ENCODE measurements at places on chromosomes 12 and 14.

GRCh38 chr12:39846304-39846703 lies 226.7 kb upstream of the ABCD2 start:
- no peak for DNase-seq

- DNase-seq, result no peak
Measured at GRCh38 chr14:55847766-55848165, 267.8 kb downstream of the KTN1 start.

DNA sequence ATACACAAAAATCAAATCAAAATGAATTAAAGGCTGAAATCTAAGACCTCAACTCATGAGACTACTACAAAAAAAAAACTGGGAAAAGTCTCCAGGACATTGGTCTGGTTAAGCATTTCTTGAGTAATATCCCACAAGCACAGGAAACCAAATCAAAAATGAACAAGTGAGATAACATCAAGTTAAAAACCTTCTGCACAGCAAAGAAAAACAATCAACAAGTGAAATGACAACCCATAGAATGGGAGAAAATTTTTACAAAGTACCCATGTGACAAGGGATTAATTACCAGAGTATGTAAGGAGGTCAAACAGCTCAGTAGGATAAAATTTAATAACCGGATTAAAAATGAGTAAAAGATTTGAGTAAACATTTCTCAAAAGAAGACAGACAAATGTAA lies 338.7 kb downstream of the SLC16A7 start:
- no peak for DNase-seq

DNA sequence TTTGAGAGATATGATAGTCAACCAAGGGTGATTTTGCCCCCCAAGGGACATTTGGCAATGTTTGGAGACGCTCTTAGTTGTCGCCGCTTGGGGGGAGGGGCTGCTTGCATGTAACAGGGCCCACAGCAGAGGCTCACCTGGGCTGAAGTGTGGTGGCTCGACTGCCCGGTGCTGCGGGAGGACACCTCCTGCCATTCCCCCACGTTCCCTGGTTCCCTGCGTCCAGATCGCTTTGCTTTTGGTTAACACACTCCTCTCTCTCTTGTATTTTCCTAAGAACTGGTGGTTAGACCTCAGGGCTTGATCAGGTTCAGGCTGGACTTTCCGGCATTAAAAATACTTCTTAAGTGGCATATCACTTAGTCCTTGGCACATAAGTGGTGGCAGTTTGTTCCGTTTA lies 18.9 kb downstream of the PPP2R5C start:
- no peak for DNase-seq

DNA sequence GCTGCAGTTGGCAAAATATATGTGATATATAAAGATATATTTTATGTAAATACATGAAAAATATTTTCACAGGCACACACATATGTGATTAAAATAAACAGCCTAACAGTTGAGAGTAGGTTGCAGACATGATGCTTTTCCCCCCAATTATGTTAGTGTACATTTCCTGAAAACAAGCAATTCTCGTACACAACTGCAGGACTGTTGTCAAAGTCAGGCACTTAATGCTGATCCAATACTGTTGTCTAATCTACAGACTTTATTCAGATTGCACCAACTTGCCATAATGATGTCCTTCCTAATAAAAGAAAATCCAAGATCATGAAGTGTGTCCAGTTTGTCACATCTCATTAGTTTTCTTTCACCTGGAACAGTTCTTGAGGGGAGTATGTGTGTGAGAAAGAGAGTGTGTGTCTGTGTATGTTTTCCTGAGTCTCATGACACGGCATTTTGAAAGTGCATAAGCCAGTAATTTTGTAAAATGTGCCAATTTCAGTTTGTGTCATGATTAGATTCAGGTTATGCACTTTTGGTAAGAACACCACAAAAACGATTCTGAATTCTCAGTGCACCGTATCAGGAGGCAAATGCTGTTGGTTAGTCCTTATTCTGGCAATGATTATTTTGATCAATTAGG lies 16.5 kb upstream of the SEL1L start:
- DNase-seq, result no peak

- no peak for DNase-seq
Measured at GRCh38 chr14:52299692-52300278, 14.3 kb upstream of the PTGER2 start.

- DNase-seq, result no peak
Measured at GRCh38 chr12:61757831-61758505, 502.2 kb upstream of the USP15 start.

DNA sequence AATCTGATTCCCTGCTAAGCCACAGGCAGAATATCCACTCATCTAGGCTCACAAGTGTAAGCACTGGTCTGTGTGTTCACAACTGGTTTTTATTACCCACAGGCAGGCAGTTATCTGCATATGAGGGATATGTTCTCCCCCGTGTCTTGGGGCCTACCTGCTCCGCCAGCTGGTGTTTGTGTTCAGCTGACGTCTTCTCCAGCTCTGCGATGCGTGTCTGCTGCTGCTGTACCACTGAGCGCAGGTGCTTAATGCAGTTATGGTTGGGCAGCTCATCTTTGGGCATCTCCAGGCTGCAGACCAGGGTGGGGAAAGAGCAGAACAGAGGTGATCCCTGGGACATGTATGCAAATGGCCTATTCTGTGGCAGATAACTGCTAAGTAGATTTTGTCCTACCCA lies 13.7 kb downstream of the RNF41 start:
- no peak for DNase-seq

- no peak for DNase-seq
Measured at GRCh38 chr12:65015850-65016249, 105.3 kb downstream of the WIF1 start.

DNA sequence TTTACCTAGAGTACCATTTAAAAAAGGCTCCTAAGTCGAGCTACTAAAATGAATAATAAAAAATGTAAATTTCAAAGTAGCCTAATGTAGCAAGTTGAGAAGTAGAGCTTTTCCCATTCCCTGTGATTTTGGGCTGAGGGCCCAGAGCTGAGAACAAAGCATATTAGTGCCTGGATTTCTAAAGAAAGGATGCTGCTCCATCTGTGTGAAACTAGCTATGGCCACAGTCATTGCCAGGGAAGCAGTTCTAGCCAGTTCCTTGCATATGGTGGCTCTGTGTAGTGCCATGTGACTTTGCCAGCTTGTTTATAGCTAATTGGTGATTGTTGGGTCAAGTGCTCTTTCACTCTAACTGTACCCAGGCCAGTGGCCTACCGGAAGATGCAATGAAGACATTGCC lies 20.4 kb upstream of the FBXO33 start:
- no peak for DNase-seq

DNA sequence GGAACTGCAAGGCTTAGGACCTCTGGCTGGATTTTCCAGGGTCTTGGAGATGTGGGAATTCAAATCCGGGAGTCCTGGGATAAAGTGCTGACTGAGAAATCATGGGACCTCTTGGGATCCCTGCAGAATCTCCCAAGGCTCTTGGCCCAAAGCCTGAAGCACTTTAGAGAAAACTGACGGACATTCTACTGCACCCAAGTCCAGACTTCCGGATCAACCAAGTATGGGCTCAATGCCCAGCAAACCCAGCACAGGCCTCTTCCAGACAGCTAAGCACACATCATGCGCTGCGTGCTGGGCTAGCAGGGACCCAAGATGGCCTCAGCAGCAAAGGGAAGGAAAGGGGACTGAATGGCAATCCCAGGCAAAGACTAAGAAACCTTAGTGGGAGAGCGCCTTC lies 85.0 kb downstream of the ACTN1 start:
- no peak for DNase-seq

- DNase-seq, result no peak
Measured at GRCh38 chr14:70671652-70672644, 30.2 kb downstream of the TTC9 start.

DNA sequence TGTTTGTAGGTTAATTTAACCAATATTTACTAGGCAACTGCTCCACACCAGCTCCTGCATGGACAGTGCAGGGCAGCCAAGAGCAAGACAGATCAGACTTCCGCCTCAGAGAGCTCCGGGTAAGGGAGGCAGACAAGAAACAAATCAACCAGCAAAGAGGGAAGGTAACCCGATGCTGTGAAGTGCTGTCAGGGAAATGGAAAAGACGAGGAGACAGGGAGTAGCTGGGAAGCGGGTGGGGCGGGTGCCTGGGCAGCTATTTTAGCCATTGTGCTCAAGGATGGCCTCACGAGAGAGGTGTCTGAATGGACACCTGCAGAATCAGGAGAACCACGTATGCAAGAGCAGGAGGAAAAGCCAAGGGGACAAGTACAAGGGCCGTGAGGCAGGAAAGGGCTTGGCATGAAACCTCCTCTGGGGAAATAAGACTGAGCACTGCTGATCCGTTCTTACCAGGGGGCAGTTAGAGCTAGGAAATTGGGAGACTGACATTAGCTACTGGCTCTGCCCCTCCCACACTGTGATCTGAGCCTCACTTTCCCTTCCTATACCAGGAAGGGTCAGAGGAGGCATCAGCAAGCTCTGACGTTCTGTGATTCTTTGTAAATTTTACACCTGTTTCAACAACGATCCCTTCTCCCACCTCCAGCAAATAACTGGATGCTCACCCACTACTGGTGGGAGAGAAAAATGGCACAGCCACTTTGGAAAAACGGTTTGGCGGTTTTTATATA lies 6.5 kb upstream of the TMEM119 start:
- DNase-seq, result no peak

GRCh38 chr12:122749569-122750332 lies 2.9 kb upstream of the DENR start:
- no peak for DNase-seq

GRCh38 chr12:104456417-104456949 lies at the start of gene CHST11:
Gene CHST11, plus strand, starts transcription at chr12:104456948.
- peak; percentile 74 for DNase-seq

DNA sequence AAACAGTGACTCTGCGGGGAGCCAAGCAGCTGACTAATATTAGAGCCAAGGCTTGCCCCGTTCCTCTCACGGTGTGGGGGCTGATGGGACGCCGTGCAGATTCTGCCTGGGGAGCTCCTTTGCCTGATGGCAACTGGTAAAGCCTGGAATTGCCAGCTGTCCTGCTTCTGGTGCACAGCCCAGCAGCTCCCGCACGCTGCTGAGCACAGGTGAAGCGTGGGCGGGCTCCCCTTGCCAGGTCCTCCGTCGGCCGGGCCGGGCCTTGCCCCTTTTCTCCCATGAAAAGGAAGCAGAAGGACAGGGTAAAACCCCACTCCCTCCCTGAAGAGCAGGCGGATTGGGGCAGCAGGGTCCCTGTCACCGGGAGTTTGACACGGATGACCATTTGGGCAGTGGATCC lies 79.0 kb downstream of the WDR20 start:
- no peak for DNase-seq

- no peak for DNase-seq
Measured at GRCh38 chr12:100904270-100904669, 109.7 kb downstream of the ANO4 start.

GRCh38 chr12:12331244-12331771 lies 18.7 kb downstream of the MANSC1 start:
- no peak for DNase-seq

DNA sequence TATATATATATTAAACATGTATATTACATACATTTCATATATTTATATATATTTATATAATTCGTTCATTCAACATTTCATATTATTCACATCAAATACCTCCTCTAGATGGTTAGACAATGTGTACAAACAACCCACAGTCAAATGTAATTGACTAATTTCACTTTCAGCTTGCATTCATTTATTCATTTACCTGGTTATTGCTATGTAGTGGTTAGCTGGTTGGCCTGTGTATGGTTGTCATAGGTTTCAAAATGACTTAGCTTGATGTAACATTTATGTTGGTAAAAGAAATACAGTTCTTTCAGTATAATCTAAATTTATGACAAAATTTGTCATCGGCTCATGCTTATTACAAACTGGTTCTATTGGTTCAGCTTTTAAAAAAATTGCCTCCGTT lies 389 bp downstream of the OR4K13 start:
- no peak for DNase-seq
